ENCODE measurements at places on chromosomes 12 and 14.

- no peak for DNase-seq
Measured at GRCh38 chr14:99507860-99508640, 26.8 kb downstream of the CCNK start.

GRCh38 chr14:57018065-57018464 is 207.8 kb upstream of the OTX2 start:
- DNase-seq, result no peak

- no peak for DNase-seq
Measured at GRCh38 chr14:34785223-34786006, 71.0 kb upstream of the CFL2 start.

DNA sequence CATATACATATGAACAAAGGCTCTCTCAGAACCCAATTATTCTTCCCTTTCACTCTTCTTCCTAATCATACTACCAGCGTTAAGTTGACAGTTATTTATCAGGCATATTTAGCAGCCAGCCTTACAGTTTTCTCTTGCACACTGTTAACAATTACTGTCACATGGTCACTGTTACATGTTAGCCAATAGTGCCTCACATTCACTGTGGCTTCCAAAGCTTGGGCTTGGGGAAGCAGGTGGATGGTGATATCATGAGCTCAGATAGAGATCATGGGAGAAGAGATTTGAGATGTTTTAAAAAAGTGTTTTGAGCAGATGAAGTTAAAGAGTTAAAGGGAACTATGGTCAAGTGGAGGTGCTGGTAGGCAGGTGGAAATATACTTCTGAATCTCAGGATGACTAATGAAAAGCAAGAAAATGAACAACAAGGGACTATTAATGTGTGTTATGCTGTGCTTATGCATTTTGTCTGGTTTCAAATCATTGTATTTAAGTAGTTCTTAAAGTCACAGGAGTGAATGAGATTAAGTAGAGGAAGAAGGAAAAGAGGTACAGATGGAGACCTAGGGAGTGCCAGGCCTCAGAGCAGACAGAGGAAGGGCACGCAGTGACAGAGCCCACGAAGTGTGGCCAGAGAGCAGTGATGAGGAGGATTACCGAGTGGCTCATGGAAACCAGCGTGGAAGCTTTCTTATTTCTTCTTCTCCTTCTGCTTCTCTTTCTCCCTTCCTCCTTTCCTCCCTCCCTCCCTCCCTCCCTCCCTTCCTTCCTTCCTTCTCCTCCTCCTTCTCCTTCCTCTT is 39.6 kb downstream of the BICD1 start:
- no peak for DNase-seq

GRCh38 chr12:13091832-13092231 is 11.6 kb downstream of the GSG1 start:
- no peak for DNase-seq

- DNase-seq, result no peak
Measured at GRCh38 chr12:24759155-24759554, 189.7 kb downstream of the BCAT1 start.

GRCh38 chr12:5134861-5135525 is 91.3 kb downstream of the KCNA5 start:
- DNase-seq, result no peak

DNA sequence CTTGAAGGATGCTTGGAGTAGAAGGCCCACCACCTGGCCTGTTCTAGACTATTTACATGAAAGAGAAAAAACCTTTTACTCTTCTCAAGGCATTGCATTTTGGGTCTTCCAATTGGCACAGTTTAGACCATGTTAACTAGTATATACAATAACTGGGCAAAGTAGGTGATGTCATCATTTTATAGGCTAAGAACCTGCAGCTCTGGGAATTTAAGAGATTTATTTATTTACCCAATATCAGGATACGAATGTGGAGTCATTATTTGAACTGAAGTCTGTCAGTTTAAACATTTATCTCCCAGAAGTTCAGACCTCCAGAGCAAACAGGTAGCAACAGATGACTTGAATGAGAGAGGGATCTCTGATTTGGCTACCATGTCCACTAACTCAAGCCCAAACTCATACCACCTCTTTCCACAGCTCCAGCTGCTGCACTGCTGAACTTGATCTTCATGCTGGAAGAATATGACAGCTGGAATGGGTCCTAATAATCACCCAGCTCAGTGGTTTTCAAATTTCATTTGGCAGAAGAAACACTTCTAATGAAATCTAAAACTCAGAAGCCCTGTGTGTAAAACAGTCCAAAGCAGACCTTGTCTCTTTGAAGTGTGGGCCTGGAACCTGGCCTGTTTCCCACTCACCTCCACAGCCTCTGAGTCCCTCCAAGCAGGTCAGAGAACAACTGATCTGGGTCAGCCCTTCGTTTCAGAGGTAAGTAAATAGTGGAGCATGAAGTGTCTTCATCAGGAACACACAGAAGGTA is 179.2 kb downstream of the EMP1 start:
- no peak for DNase-seq

Measured in neural crest cell (in vitro differentiated cells).